ENCODE measurements at places on chromosomes 2 and 18.

DNA sequence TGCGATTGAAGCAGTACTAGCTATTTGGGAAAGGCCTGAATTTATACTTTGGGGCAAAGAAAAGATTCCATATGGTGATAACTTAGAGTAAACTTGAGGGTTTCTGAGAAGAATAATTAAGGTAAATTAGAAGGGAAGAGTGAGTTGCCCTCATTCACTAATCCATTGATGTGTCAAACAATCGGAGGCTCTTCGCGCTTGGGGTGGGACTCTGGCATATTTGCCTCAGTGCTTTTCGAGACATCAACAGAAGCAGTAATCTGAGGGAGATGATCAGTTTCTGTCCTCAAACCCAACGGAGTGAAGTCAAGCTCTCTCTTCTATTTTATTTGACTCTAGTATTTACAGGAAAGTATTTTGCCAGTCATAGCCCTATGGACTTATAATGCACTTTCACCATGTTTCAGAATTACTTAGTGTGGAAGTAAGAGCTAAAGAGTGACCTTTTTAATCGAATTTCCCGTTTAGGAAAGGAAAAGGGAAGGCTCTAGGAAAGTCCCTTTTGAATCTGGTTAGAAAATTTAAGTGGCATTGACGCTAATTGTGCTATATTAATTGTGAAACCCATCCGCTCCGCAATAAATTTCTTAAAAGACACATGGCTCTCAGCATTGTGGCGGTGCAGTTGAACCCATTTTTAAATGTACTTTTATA, 1.3 kb downstream of the RAB10 start:
- no peak for DNase-seq

GRCh38 chr18:56568986-56569385, 69.4 kb downstream of the TXNL1 start:
- no peak for DNase-seq

DNA sequence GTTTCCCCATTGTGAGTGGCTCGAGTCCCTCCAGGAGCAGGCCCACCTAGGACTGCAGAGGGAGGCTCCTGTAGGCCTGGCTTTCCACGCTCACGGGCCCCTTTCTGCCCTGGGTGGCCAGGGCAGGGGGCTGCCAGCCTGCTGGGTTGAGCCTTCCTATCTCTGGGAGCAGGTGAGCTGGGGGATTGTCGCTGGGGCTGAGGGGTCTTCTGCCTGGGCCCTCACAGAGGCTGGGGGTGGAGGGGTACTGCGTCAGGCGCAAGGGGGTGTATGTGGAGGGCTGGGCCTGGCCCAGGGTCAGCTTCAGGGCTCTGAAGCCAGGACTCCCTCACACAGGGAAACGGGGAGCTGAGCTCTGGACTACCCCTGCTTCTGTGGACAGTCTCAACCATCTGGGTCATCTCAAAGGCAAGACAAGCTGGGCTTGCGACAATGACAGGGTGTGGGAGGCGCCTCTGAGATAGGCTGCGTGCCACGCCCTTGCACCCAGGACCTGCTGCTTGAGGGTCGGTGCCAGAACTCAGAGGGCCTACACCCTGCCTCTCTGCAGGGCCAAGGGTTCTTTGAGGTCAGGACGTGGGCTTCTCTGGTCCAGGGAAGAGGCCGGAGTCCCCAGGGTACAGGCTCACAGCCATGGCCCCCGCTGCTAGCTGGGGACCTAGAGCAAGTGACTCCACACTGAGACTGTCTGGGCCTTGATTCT, 206.1 kb downstream of the TWIST2 start:
- no peak for DNase-seq

DNA sequence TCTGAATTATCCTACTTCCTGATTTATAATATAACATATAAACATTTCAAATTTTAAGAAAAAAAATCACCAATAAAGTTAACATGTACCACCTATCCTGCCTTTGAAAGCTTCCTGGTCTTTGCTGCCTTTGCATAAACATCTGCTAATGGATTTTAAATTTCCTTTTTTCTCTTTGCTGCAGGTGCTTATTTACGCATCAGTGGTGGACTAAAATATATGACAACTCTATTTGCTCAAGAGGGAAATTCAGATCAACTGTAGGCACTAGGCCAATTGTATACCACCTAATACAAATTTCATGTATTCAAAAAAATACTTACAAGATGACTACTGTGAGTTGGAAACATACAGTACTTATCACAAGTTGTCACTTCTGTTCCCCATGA, 57.2 kb downstream of the RAD51AP2 start:
- DNase-seq: no peak

GRCh38 chr2:38592951-38593350, 9.8 kb downstream of the HNRNPLL start:
- DNase-seq: no peak

Measured in activated naive CD4-positive, alpha-beta T cell treated with Interleukin-2 at 50 U/mL for 16 hours (primary cell).